Gastroesophageal sphincter (tissue), 4 donors: ENCODE measurements at places on chromosomes 13 and 19. TPM values are rescaled to one million over a fixed set of nuclear protein-coding genes. Genes with fewer than 3 reads are reported as not detected.
A peak's percentile ranks its signal among the peaks of the same experiment; 100 is the strongest.

GRAMD1A gene
- total RNA-seq = 35.9 TPM

DNA sequence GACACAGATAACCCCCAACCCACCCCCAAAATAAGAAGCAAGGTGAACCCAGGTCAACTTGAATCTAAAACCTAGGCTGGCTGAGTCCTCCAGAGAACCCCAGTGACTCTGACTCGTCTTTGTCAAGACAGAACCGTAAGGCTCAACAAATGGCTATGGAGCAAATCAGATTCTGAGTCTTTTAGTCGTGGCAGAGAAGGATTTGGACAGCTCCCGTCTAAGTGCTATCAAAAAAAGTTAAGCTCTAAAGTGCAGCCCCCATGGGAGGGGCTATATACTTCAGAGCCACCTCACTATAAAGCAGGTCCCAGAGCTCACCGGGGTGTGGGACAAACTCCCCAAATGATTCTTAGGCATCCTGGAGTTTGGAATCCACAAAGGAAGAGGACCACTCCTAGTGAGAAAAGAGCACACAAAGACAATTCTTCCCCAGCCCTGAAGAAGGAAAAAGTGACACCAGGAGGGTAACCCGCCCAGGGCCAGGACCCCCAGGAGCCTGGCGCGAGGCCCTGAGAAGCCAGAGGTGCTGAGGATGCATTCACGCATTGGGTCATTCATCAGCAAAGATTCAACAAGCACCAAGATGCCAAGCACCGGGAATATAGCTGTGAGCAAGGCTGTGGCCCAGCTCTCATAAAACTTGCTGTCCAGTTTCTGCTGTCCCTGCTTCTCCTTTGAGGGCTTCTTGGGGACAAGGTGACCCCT, 25.4 kb upstream of the C13orf42 start:
- H3K27me3 ChIP-seq = no peaks in the 10 kb centered on the region
- no peak overlapping the region for H3K4me3 ChIP-seq
- H3K36me3 ChIP-seq = no peaks in the 10 kb centered on the region
- H3K27ac ChIP-seq = no peak overlapping the region

DNA sequence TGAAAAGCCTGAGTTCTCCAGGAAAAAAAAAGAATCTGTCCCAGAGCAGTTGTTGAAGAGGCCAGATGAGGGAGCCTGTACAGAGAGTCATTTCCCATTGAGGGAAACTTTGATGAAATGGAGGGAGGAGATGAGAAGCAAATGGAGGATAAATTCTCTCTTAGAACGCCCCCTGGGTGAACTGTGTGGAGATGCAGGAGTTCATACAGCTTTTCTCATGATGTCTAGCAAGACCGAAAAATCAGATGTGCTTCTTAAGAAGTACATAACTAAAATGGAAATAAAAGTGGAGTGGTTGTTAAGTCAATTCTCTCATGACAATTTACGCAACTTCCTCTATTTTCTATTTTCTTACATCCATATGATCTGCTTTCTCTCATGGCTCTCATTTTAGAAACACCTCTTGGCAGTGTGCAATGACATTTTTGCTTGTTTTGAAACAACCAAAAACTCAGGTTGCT, 1263.1 kb downstream of the PCDH9 start:
- H3K27ac ChIP-seq = no peak overlapping the region
- H3K4me3 ChIP-seq = no peak overlapping the region
- H3K27me3 ChIP-seq = no peaks in the 10 kb centered on the region
- ATAC-seq = no peak

- H3K4me3 ChIP-seq = no peak overlapping the region
- H3K27ac ChIP-seq = no peak overlapping the region
These were observed 49.5 kb upstream of the PCDH17 start for GRCh38 chr13:57582032-57582431.

DNA sequence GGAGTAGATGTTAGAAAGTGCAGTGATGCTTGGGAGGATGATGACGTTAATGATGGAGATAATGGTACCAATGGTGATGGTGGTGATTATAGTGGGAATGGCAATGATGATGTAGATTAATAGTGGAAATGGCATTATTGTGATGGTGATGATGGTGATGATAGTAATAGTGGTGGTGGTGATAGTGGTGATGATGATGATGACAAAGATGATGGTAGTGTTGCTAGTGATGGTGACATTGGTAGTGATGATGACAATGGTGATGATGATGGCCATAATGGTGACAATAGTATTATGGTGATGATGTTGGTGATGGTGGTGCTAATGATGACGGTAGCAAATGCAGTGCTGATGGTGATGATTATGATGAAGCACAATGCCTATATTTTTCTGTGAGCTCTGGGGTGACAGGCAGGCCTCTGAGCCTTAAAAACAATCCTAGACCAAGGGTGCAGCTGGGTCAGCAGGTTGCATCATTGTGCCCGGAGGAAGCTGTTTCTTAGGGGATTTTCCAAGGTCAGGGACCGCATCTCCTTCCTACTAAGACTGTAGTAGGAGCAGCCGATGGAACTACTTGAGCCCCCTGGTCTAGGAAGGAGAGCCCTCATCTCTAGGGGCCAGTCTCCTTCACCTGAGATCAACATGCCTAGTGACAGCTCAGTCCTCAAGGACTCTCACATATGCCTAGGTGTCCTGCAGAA, 7.8 kb downstream of the CEACAM18 start:
- no peak overlapping the region for H3K4me3 ChIP-seq
- no peak for ATAC-seq
- no peaks in the 10 kb centered on the region for H3K4me1 ChIP-seq
- peaks cover 57% of the 10 kb centered on the region for H3K27me3 ChIP-seq

MEIS3 gene
- total RNA-seq = 37.2 TPM

GRCh38 chr13:33026489-33027152, 10.4 kb downstream of the KL start:
- ATAC-seq = no peak
- no peaks in the 10 kb centered on the region for H3K36me3 ChIP-seq
- H3K27ac ChIP-seq = no peak overlapping the region

DNA sequence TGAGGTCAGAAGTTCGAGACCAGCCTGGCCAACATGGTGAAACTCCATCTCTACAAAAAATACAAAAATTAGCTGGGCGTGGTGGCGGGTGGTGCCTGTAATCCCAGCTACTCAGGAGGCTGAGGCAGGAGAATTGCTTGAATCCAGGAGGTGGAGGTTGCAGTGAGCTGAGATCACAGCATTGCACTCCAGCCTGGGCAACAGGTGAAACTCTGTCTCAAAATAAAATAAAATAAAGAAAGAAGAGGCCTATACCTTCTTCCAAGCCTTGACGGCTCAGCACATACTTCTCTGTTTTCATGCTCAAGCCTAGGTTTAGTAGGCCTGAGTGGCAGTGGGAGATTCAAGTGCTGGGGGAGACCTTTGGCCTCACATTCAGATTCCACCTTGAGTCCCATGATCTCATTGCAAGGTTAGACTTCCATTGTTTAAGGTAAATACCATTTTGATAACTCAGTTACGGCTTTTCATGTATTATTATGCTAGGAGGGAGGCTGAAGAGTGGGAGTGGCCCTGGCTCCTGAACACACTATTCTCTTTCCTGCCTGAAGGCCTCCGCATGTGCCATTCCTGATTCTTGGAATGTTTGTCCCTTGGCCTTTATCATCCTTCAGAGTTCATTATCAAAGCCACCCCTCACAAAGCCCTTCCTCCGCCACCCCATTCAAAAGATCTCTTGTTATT, 1.6 kb upstream of the SPINT2 start:
- H3K27ac ChIP-seq = no peak overlapping the region
- H3K4me1 ChIP-seq = no peaks in the 10 kb centered on the region
- H3K4me3 ChIP-seq = no peak overlapping the region
- no peaks in the 10 kb centered on the region for H3K36me3 ChIP-seq

GRCh38 chr13:66553391-66553790, 676.7 kb downstream of the PCDH9 start:
- no peaks in the 10 kb centered on the region for H3K27me3 ChIP-seq
- no peak overlapping the region for H3K4me3 ChIP-seq
- H3K4me1 ChIP-seq = no peaks in the 10 kb centered on the region

GRCh38 chr19:38690146-38690545, 42.7 kb downstream of the ACTN4 start:
- peaks cover 21% of the 10 kb centered on the region for H3K4me1 ChIP-seq
- H3K36me3 ChIP-seq = no peaks in the 10 kb centered on the region
- H3K27me3 ChIP-seq = no peaks in the 10 kb centered on the region
- no peak overlapping the region for H3K4me3 ChIP-seq
- no peak for ATAC-seq
- H3K27ac ChIP-seq = peak overlapping the region; percentile 90

ZNF724 gene
- total RNA-seq = 0.94 TPM

DNA sequence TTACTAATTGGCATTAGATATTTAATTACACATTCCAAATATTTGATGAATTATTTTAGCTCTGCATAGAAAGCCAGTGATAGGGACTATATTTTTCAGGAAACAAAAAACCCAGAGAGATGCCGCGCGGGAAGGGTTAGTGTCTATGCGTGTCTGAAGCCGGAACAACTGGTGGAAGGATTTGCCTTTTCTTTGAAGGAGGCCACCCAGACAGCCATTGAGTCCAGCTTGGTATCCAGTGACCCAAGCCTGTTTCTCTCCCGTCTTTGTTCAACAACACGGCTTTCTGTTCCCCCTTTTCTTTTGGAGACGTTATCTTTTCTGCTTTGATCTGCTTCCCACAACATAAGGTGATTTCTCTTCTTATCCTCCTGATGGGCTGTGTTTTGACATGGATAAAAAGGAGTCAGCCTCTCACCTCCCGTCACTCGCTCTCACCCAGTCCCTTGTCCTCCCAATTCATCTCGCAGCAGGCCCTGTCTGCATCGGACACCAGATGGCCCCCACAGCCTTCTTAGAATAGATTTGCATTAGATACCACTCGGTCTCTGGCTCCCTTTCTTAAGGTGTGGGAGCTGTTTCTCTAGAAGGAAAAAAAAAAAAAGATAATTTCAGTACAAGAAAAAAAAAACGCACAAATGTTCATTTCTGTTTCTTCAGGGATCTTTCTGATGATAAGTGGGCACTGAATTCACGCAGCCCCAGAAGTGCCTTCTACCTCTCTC, 361.8 kb downstream of the ZNF536 start:
- no peaks in the 10 kb centered on the region for H3K4me1 ChIP-seq
- no peaks in the 10 kb centered on the region for H3K27me3 ChIP-seq
- no peaks in the 10 kb centered on the region for H3K36me3 ChIP-seq
- H3K4me3 ChIP-seq = no peak overlapping the region
- ATAC-seq = no peak

SLC10A2 gene
- not detected for total RNA-seq
